ENCODE measurements at places on chromosomes 12 and 14. TPM values are rescaled to one million over a fixed set of nuclear protein-coding genes. Genes with fewer than 3 reads are reported as not detected.

CEP170B gene
- total RNA-seq, result 5.2 TPM

BEST3 gene
- total RNA-seq, result not detected

- no peak overlapping the region for H3K27ac ChIP-seq
- H3K4me3 ChIP-seq, result no peak overlapping the region
- H3K36me3 ChIP-seq, result no peaks in the 10 kb centered on the region
- no peak for DNase-seq
- no peaks in the 10 kb centered on the region for H3K27me3 ChIP-seq
- no peaks in the 10 kb centered on the region for H3K4me1 ChIP-seq
These were observed 82.6 kb upstream of the USP44 start for GRCh38 chr12:95633732-95634465.

- H3K36me3 ChIP-seq, result no peaks in the 10 kb centered on the region
- no peak overlapping the region for H3K27ac ChIP-seq
These were observed 231.8 kb upstream of the NPAS3 start for GRCh38 chr14:32706721-32707519.

GRCh38 chr14:63604626-63605025 is 37.0 kb downstream of the WDR89 start:
- no peak overlapping the region for H3K27ac ChIP-seq
- no peaks in the 10 kb centered on the region for H3K36me3 ChIP-seq
- H3K4me3 ChIP-seq, result no peak overlapping the region
- no peaks in the 10 kb centered on the region for H3K4me1 ChIP-seq
- no peak for DNase-seq

DNA sequence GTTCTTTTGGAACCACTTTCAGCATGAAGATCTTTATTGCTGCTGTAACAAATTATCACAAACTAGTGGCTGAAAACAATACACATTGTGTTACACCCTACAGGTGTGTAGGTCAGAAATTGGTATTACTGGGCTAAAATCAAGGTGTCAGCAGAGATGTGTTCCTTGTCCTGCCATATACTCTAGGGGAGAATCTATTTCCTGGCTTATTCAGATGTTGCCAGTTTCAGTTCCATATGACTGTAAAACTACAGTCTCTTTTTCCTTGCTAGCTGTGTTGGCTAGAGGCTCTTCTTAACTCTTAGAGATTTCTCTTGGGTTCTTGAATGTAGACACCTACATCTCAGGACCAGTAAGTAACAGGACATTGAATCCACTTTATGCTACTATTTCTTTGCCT is 215.6 kb upstream of the PPFIA2 start:
- no peaks in the 10 kb centered on the region for H3K4me1 ChIP-seq
- no peak overlapping the region for H3K27ac ChIP-seq
- DNase-seq, result no peak
- no peak overlapping the region for H3K4me3 ChIP-seq
- H3K36me3 ChIP-seq, result no peaks in the 10 kb centered on the region

MAPKAPK5 gene
- 42.8 TPM for total RNA-seq

EIF5 gene
- total RNA-seq, result 223 TPM
